ENCODE measurements at places on chromosomes 16 and 17. TPM values are rescaled to one million over a fixed set of nuclear protein-coding genes. Genes with fewer than 3 reads are reported as not detected.

CMTM1 gene
- not detected for polyA plus RNA-seq

RHBDL3 gene
- not detected for polyA plus RNA-seq

CD300C gene
- 0.88 TPM for polyA plus RNA-seq

XAF1 gene
- polyA plus RNA-seq: 56.8 TPM

ASIC2 gene
- not detected for polyA plus RNA-seq

CLEC18C gene
- polyA plus RNA-seq: 0.88 TPM

Measured in aorta (tissue), 5 donors.